NCI-H226 (cell line): ENCODE measurements at places on chromosomes 6 and 20.
A peak's percentile ranks its signal among the peaks of the same experiment; 100 is the strongest.

- no peak for DNase-seq
Observed at GRCh38 chr20:8573686-8574085, 441.6 kb downstream of the PLCB1 start.

GRCh38 chr6:132499757-132500156 lies 13.2 kb downstream of the STX7 start:
- no peak for DNase-seq

DNA sequence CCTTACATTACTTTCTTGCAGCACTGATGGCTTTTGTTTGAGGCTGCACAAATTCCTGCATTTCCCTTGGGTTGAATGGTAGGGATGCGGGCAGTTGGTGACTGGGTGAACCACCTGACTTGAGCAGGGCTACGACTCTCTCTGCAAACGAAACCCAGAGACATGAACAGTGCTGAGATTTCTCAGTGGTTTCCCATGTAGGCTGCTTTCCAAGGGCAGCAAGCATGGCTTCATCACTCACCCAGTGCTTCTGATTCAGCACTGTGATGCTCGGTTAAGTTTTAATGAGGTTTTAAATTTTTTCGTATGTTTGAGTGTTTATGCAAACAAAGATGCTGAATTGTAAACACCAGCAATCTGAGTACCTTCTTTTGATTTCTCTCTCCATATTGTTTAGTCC lies 127.2 kb downstream of the MTHFD1L start:
- DNase-seq, result no peak

DNA sequence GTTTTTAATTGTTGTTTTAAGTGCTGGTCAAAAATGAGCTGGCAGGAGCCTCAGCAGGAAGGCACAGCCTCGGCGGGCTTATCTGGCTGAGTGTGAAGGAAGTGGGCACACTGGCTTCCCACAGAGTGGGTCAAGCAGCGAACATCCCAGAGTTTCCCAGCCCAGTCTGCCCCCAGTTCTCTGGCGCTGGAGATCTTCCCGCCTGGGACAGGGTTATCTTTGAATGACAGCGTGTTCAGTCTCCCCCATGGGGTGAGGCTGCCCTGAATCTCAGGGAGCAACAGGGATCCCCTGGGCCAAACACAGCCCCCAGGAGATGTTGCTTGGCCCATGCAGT lies 122.2 kb upstream of the PTPN1 start:
- peak; percentile 93 for DNase-seq

GRCh38 chr20:24388828-24389380 lies 80.5 kb upstream of the SYNDIG1 start:
- DNase-seq, result no peak
